ENCODE measurements at places on chromosomes 4 and X. TPM values are rescaled to one million over a fixed set of nuclear protein-coding genes. Genes with fewer than 3 reads are reported as not detected.

GRCh38 chrX:11768039-11768438 lies 10.0 kb downstream of the MSL3 start:
- no peak for DNase-seq

DNA sequence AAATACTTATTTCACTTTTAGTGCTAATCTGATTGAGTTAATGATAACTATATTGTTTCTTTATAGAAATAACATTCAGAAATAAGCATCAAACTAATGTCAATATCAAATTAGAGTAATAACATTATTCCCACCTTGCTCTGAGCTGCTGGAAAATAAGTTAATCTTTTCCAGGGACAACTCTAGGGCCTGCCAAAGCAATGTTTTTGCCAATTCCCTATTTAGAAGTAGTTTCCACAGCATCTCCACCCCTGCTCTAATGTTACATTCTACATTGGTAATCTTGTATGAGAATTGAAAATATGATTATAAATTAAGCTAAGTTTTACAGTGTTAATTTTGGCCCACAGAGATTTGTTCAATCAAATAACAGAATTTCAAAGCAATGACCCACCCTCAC lies 68.3 kb downstream of the REELD1 start:
- DNase-seq: no peak

- DNase-seq: no peak
These were observed 236.7 kb downstream of the NR3C2 start for GRCh38 chr4:148205476-148205875.

The NAT8L gene
- 0.38 TPM for total RNA-seq

The CT83 gene
- total RNA-seq: not detected

GRCh38 chr4:113594231-113594556 lies 167.3 kb downstream of the CAMK2D start:
- no peak for DNase-seq

DNA sequence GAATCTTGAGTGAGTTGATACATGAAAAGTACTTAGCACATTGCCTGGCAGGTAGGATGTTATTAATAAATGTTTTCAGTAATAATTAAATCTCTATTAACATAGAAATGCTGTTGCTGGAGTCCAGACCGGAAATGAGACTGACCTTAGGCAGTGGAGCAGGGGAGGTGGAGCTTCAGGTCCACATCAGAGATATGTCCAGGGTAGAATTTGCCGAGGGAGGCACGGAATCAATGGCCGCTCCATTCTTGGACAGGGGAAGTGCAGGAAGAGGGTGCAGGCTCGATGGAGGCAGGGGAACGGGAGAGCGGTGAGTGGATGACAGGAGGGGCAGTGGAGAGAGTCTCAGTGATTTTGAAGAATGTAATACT lies 107.3 kb downstream of the GATB start:
- no peak for DNase-seq

GRCh38 chr4:88003261-88003660 lies 4.2 kb upstream of the PKD2 start:
- peak; percentile 65 for DNase-seq

- peak; percentile 39 for DNase-seq
These were observed 631 bp downstream of the TMEM47 start for GRCh38 chrX:34656467-34656841.

GRCh38 chr4:4427121-4427870 lies 40.4 kb downstream of the NSG1 start:
- DNase-seq: no peak

DNA sequence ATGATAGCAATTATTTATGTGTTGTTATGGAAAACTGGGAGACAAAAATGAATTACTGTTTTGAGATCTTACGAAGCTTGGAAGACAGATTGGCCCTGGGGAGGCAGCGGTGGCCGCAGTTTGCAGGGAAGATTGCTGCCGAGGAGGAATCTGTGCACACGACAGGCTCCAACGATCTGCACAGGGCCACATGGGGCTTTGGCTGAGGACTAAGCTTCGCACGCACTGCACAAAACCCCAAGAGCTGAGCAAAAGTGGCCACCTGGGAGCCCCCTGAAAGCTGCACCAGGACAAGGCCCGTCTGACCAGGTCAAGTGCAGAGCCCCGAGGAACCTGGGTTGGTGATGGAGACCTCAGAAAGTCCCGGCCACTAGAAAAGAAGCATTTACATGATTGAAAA lies 5.2 kb upstream of the PDE6B start:
- no peak for DNase-seq

Data from GM23248 (cell line).